ENCODE measurements at places on chromosomes 12 and 14.

DNA sequence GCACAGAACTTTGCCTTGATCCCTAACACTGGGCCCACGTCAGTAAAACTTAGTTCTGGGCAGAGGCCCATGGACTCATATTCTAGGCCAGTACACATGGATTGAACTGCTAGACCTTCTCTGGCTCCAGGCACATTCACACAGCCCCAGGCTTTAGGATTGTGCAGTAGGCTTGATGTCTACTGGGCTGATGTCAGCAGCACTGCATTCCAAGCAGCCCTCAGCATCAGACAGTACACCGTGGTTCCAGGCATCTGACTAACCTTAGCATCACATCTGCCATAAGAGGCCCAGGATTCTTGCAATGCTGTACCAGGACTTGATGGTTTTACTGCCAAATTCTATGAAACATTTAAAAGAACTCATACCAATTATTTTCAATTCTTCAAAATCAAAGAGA is 301.9 kb downstream of the CCER1 start:
- H3K4me3 ChIP-seq, result no peak overlapping the region
- no peaks in the 10 kb centered on the region for H3K27me3 ChIP-seq
- no peak overlapping the region for H3K27ac ChIP-seq
- H3K4me1 ChIP-seq, result no peaks in the 10 kb centered on the region
- DNase-seq, result no peak

- peak overlapping the region; percentile 97 for H3K27ac ChIP-seq
- H3K4me1 ChIP-seq, result peaks cover 62% of the 10 kb centered on the region
- H3K4me3 ChIP-seq, result peak overlapping the region; percentile 84
- no peaks in the 10 kb centered on the region for H3K36me3 ChIP-seq
- peak; percentile 14 for DNase-seq
These were observed 2.3 kb upstream of the M6PR start for GRCh38 chr12:8951744-8952143.

GRCh38 chr12:71655495-71655894 is 8.2 kb downstream of the ZFC3H1 start:
- H3K27ac ChIP-seq, result no peak overlapping the region
- DNase-seq, result no peak
- no peak overlapping the region for H3K4me3 ChIP-seq
- peaks cover 10% of the 10 kb centered on the region for H3K36me3 ChIP-seq
- H3K27me3 ChIP-seq, result no peaks in the 10 kb centered on the region

- no peaks in the 10 kb centered on the region for H3K36me3 ChIP-seq
- no peak overlapping the region for H3K27ac ChIP-seq
- peaks cover 3% of the 10 kb centered on the region for H3K27me3 ChIP-seq
- H3K4me3 ChIP-seq, result no peak overlapping the region
- H3K4me1 ChIP-seq, result no peaks in the 10 kb centered on the region
- no peak for DNase-seq
These were observed 59.1 kb downstream of the TMEM132D start for GRCh38 chr12:129844662-129845220.

DNA sequence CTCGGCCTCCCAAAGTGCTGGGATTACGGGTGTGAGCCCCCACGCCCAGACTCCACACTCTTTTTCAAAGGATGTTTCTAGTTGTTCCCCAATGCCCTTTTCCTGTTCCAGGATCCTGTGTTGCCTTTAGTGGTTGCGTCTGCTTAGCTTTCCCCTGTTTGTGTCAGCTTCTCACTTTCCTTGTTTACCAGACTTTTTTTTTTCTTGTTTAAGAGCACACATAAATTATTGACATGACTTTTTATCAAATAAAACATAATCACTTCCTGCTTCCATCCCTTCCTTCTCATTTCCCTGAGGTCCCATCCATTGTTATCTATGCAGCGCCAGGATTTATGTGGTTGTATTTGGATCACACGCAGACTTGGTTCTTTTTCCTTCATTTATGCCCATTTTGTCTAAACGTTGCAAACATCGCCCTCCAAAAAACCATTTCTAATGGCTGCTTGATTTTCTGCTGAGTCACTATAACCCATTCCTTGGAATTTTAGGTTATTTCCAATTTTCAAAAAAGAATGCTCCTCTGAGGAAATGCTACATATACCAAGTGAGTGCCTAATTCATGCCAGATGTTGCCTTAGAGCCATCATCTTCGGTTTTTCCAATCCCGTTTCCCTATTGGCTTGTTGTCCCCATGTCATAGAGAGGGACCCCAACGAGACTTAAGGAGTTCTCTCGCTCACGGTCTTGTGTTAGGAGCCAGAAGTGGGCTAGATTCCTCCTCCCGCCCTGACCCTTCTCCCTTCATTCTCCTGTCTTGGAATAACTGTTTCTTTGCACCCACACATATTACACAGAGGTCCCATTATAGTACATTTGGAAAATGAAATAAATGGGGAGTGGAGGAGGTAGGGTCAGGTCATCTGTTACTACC is 13.5 kb upstream of the CYP46A1 start:
- no peak for DNase-seq
- peaks cover 34% of the 10 kb centered on the region for H3K27me3 ChIP-seq
- no peaks in the 10 kb centered on the region for H3K36me3 ChIP-seq
- no peak overlapping the region for H3K27ac ChIP-seq

GRCh38 chr12:1380171-1380851 is 214.1 kb downstream of the FBXL14 start:
- H3K27ac ChIP-seq, result no peak overlapping the region
- H3K27me3 ChIP-seq, result no peaks in the 10 kb centered on the region
- peaks cover 11% of the 10 kb centered on the region for H3K36me3 ChIP-seq
- H3K4me3 ChIP-seq, result no peak overlapping the region
- no peak for DNase-seq

GRCh38 chr12:49917788-49918173 is 14.1 kb upstream of the FAIM2 start:
- H3K4me1 ChIP-seq, result no peaks in the 10 kb centered on the region
- no peak overlapping the region for H3K27ac ChIP-seq
- H3K4me3 ChIP-seq, result no peak overlapping the region
- no peaks in the 10 kb centered on the region for H3K36me3 ChIP-seq

GRCh38 chr12:66321435-66321834 is 19.1 kb downstream of the HELB start:
- H3K4me3 ChIP-seq, result no peak overlapping the region
- peaks cover 3% of the 10 kb centered on the region for H3K4me1 ChIP-seq
- no peaks in the 10 kb centered on the region for H3K27me3 ChIP-seq
- peaks cover 61% of the 10 kb centered on the region for H3K36me3 ChIP-seq

DNA sequence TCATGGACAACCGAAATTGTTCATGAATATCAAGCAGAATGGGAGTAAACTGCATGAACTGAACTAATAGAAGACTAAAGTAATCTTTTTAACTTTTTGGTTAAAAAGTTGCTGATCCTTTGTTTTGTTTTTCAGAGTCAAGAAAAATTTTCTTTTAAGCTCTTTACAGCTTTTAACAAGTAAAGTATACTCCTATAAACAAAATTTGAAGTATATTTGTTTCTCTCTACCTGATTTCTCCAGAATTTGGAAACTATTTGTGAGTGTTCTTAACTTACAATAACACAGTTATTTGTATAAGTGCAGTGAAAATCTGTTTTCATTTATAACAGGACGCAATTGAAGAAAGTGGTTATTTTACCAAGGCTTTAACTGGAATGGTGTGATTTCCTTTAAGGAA is 12.2 kb upstream of the LRRK2 start:
- H3K36me3 ChIP-seq, result no peaks in the 10 kb centered on the region
- no peak overlapping the region for H3K4me3 ChIP-seq
- DNase-seq, result no peak
- no peaks in the 10 kb centered on the region for H3K4me1 ChIP-seq
- H3K27ac ChIP-seq, result no peak overlapping the region

DNA sequence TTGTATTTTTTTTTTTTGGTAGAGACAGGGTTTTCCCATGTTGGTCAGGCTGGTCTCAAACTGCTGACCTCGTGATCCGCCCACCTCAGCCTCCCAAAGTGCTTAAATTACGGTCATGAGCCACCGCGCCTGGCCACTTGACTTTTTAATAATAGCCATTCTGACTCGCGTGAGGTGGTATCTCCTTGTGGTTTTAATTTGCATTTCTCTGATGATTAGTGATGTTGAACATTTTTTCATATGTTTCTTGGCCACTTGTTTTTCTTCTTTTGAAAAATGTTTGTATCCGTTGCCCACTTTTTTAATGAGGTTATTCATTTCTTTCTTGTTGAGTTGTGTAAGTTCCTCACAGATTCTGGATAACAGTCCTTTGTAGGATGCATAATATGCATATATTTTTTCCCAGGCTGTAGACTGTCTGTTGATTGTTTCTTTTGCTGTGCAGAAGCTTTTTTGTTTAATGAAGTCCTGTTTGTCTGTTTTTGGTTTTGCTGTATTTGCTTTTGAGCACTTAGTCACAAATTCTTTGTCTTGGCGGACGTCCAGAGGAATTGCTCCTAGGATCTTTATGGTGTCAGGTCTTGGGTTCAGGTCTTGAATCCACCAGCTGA is 10.3 kb upstream of the PGAM5 start:
- DNase-seq, result no peak
- no peak overlapping the region for H3K4me3 ChIP-seq
- H3K27ac ChIP-seq, result no peak overlapping the region
- H3K4me1 ChIP-seq, result no peaks in the 10 kb centered on the region
- H3K27me3 ChIP-seq, result no peaks in the 10 kb centered on the region

- no peaks in the 10 kb centered on the region for H3K36me3 ChIP-seq
- no peak overlapping the region for H3K4me3 ChIP-seq
- no peaks in the 10 kb centered on the region for H3K4me1 ChIP-seq
- H3K27me3 ChIP-seq, result peaks cover 21% of the 10 kb centered on the region
- no peak overlapping the region for H3K27ac ChIP-seq
These were observed 23.4 kb downstream of the ASPG start for GRCh38 chr14:104108570-104109541.

DNA sequence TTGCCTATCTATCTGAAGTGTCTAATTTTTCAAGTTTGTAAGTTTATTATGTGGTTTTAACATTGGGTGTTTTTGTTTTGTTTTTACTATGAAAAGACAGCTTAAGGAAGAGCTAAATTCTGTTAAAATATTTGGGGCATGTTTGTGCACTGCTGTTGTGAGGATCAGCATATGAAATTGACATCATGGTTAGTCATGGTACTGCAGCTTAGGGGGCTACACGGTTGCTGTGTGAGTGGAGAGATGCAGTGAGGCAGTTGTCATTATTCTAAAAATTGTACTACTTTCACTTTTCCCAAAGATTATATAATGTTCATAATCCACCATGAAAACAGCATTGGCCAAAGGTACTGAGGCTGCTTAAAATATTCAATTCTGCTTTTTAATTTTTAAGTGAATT is 49.0 kb downstream of the ZC3H14 start:
- no peak overlapping the region for H3K4me3 ChIP-seq
- DNase-seq, result no peak
- H3K36me3 ChIP-seq, result peaks cover 5% of the 10 kb centered on the region
- H3K27me3 ChIP-seq, result no peaks in the 10 kb centered on the region

GRCh38 chr14:90397425-90398314 is 841 bp downstream of the CALM1 start:
- peak overlapping the region; percentile 82 for H3K27ac ChIP-seq
- peaks cover 31% of the 10 kb centered on the region for H3K4me1 ChIP-seq
- DNase-seq, result peak; percentile 48
- H3K36me3 ChIP-seq, result peaks cover 32% of the 10 kb centered on the region

GRCh38 chr12:92486443-92487137 is 216.2 kb upstream of the PLEKHG7 start:
- H3K4me3 ChIP-seq, result no peak overlapping the region
- H3K36me3 ChIP-seq, result no peaks in the 10 kb centered on the region
- H3K4me1 ChIP-seq, result no peaks in the 10 kb centered on the region
- DNase-seq, result no peak

DNA sequence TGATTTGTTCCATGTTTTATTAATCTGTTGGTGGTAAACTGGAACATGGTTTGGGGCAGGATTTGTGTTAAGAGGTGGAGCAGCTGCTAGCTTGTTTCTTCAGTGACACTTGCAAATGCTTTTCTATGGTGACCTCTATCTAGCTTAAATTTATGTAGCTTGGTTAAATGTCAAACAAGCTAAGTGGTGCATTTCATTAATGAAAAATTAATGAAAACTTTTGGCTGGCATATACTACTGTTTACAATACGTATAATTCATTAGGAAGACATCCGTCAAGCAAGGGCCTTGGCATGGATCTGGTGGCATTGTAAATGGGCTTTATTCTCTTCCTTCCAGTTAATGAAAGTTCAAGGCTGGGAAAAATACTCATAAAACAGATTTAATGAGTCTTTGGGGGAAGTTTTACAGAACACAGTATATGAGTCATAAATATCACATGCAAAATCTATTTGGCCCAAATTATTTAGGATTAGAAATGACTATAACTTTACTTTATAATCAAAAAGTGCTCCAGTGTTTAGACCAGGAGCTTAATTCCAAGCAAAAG is 807.7 kb upstream of the SEL1L start:
- DNase-seq, result no peak
- H3K4me1 ChIP-seq, result no peaks in the 10 kb centered on the region
- H3K36me3 ChIP-seq, result no peaks in the 10 kb centered on the region
- no peak overlapping the region for H3K4me3 ChIP-seq

DNA sequence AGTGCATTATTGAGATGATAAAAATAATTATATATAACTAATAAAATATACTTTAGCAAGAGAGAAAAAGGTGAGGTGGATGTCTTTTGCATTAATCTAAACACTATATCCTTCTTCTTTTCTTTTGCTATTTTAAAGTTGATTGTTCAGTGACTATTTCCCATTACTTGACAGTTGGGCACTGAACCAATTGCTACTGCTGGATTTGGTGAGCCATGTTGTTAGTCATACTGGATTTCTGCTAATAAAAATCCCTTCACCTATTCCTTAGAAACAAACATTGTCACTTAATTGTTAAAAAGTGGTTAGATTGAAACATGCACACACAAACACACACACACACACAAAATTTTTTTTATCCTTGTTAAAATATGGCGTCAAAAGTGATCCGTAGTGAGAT is 251.6 kb upstream of the ALG10 start:
- no peaks in the 10 kb centered on the region for H3K27me3 ChIP-seq
- DNase-seq, result no peak
- no peak overlapping the region for H3K27ac ChIP-seq
- H3K36me3 ChIP-seq, result no peaks in the 10 kb centered on the region
